Stimulated activated CD8-positive, alpha-beta memory T cell treated with anti-CD3 and anti-CD28 coated beads, Interleukin-15, amount 100 ng/mL, for 48 hours (primary cell): ENCODE measurements at places on chromosomes 13 and 19.

GRCh38 chr19:9014803-9015202 is 4.6 kb upstream of the MUC16 start:
- no peak for DNase-seq

DNA sequence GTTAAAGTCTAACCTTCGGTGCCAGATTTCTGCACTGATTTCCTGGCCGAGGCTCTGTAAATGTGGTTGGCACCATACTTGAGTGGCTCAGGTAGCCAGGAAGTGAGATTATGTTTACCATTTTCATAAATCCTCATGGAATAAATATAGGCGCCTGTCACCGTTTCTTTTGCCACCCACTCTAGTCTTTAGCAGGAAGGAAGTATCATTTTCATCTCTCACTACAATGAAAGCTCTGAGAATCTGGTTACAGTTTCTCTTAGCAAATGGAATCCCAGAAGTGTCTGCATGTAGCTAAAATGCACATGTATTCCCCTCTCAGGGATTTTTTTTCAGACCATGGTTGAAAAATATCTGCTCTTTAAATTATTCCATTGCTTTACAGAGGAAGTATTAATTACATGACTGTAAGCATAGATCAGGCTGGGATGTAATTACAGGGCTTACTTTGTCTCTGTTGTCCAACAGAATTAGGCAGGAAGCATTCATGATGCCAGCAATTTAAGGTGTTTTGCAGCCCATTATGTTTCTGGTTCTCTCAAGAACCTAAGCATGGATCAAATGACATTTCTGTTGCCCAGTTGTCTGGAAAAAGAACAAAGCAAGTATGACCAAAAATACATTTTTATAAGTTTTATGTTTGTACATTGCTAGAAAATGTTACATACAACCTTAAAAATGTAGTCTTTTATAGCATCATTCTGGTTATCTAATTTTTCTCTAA is 221.7 kb upstream of the SPRY2 start:
- DNase-seq: no peak

DNA sequence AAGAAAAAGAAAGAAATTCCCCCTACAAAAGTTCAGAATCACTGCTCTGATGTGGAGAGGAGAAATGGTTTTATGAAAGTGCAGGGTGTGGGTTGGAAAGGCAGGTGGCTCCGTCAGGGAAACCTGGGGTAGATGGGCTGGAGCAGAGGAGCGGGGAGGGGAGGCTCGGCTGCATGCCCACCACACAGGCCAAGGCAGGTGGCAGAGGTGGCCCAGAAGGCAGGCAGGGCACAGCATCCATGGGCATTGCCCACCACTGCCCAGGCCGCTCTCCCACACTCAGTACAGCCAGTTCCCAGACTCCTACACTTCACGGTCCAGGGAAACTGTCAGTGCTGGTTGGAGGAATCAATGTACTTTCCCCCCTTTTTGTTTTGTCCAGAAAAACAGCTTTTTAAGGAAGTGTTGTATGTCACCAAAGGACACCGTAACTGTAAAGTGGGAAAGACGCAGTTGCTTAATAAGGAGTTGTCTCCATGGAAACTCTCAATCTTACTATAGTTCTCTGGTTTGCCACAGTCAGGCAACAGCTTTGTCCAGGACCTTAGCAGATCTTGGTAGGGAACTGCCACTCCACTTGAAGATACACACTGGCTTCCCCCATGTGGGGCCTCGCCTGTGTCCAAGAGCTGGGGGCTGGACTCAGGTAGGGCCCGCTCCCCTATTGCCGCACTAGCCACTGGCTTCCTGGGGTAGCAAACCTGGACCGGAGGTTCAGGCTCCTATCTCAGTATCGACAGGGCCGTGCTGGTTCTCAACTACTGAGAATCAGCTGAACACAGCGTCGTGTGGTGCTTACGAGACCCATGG is 82.9 kb downstream of the RAB20 start:
- no peak for DNase-seq

DNA sequence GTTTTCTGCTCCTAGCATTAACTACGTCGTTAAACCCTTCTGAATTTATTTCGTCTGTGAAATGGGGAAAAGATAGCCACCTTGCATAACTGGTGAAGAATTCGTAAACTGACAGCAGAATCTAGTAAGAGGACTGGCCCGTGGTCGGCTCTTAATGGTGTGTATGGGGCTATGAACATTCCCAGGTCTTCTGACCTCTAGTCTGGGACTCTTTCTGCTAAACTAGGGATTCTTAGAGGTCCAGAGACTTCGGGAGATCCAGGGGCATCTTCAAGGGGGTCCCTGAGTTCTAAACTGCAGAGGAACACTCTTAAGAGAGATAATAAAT is 231.1 kb upstream of the SERP2 start:
- DNase-seq: no peak

DNA sequence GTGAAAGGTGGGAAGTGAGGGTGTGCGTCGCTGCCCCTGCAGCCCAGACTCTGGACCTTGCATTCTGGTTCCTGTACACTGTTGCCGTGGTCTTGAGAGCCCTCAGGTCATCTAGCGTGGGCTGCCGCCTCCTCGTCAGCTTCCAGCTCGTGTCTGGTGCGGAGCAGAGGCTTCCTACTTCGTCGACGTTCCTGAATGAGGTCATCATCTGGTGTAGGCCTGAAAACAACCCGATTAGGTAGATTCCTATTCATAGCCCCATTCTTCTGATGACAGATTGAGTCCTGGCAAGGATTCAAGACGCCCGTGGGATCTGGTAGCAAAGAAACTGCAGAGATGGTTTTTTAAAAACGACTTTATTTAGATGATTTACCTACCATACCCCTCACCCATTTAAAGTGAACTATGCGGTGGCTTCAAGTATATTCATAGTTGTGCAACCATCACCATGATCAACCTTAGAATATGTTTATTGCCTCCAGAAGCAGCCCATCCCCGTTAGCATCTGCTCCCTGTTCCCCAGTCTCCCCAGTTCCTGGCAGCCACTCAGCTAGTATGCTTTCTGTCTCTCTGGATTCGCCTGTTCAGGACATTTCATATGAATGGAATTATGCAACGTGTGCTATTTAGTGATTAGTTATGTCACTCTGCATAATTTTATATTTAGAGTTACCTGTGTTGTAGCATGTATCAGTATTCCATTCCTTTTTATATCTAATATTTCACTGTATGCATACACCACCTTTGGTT is 13.8 kb downstream of the NAXD start:
- no peak for DNase-seq

GRCh38 chr13:99796175-99796819 is 175.3 kb downstream of the ZIC5 start:
- no peak for DNase-seq

DNA sequence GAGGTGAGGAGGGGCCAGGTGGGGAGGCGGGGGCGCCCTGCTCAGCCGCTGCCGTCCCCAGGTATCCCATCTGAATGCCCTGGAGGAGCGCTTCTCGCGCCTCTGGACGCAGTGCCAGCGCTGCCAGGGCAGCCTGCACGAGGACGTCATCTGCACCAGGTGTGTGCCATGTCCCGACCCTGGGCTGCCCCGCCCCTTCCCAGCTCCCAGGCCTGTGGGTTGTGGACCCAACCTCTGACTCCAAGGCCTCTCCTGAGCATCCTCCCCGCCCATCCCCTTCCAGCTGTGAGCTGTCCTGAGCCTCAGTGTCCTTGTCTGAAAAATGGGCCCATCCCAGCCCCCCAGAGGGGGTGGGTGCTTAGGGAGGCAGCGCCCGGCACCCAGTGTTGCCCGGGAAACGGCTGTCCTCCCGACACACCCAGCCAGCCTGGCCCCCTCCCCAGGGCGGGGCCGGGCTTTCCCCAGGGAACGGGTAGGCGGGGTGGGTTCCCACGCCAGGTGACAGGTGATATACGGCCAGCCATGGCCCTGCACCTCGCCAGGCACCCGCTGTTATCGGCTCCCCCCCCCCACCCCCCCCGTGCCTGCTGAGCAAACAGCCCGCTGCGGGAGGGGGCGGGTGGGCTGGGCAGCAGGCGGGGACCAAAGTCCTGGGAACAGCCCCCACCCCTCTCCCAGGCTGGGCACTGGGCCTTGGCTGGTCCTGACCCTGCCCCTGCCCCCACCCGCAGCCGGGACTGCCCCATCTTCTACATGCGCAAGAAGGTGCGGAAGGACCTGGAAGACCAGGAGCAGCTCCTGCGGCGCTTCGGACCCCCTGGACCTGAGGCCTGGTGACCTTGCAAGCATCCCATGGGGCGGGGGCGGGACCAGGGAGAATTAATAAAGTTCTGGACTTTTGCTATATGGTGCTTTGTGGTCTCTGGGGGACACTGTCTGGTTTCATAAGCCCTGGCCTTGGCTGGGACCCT is 1.3 kb upstream of the SPIB start:
- DNase-seq: no peak

GRCh38 chr13:78686461-78686860 is 27.5 kb upstream of the OBI1 start:
- DNase-seq: no peak

DNA sequence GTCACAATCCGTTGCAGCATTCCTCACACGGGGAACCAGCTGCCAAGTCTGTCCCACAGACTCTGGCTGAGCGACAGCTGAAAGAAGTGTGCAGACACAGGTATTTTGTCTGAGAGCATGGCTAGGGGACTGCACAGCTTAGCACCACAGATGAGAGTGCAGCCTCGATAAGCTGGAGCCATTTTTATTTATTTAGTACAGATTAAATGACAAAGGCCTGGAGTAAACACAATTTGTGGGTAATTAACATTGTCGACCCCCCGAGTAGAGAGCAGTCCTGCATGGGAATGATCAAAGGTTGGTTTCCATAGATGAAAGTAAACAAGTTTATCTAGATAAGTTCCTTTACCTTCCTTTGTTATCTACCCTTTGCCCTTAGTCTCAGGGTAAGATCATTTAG is 836.2 kb downstream of the DACH1 start:
- no peak for DNase-seq
